ENCODE measurements at places on chromosomes 3 and 15.

DNA sequence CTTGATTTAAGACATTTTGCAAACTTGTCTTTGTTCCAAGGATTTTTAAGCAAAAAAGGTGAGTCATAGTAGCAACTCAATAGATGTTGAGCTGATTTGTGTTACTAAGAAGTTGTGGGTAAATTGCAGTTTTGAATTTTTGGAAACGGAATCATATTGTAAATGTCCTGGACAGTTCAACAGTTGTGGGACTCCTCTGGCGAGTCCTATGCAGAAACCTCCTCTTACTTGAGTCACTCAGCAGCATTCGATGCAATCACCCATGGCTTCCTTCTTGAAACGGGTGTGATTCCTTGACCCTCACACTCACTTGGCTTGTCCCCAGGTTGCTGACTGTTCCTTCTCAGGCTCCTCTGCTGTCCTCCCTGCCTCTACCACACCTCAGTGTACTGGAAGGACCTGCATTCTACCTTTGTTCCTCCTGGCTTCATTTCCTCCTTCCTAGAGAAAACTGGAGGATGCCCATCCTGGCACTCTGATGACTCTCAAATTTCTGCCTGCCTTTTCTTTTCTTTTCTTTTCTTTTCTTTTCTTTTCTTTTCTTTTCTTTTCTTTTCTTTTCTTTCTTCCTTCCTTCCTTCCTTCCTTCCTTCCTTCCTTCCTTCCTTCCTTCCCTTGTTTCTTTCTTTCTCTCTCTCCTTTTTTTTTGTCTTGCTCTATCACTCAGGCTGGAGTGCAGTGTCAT lies 52.8 kb upstream of the DGKG start:
- no peak for DNase-seq

GRCh38 chr15:77144492-77145070 lies 73.7 kb upstream of the TSPAN3 start:
- DNase-seq = no peak

- no peak for DNase-seq
These were observed 297 bp downstream of the PRC1 start for GRCh38 chr15:90994059-90994416.

GRCh38 chr3:85427467-85427866 lies 468.7 kb downstream of the CADM2 start:
- no peak for DNase-seq
